Activated CD8-positive, alpha-beta memory T cell treated with anti-CD3 and anti-CD28 coated beads, Interleukin-2, amount 10 ng/mL, durations not matched to agents 7 days and 5 days (primary cell): ENCODE measurements at places on chromosomes 2 and 18.

DNA sequence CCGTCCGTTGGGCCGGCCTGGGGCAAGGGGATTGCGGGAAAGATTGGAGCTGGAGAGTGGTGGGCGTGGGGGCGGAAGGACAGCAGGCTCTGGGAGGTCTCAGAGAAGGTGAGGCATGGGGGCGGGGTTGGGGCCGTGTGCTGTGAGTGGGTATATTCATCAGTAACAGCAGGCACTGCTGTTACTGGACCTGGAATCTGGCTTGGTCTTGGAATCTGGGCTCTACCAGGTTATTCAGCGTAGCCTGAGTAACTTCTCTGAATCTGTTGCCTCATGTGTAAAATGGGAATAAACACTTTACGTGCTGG lies 435 bp downstream of the RNF181 start:
- no peaks in the 10 kb centered on the region for H3K27me3 ChIP-seq
- H3K36me3 ChIP-seq: peaks cover 9% of the 10 kb centered on the region
- H3K4me3 ChIP-seq: peak overlapping the region; percentile 97
- no peak for DNase-seq
- H3K27ac ChIP-seq: peak overlapping the region; percentile 91
- peaks cover 31% of the 10 kb centered on the region for H3K4me1 ChIP-seq

DNA sequence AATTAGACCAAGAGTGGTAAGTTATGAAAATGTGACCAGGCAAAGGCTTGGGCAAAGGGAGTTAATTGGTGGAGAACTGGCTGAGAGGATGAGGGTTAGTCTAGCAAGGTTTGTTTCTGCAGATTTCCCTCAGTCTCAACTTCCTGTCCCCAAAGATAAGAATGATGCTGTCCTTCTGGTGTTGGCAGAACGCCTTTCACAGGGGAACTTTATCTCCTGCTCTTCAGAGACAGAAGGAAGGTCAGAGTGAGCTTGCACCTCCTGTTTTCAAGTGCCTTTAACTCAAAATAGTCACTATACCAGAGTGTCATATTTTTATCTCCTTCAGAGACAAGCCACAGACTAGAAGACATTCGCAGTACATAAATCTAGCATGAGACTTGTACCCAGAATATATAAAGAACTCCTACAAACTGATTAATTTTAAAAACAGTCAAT lies 95.7 kb downstream of the TEX51 start:
- no peak overlapping the region for H3K27ac ChIP-seq
- no peak overlapping the region for H3K4me3 ChIP-seq
- no peak for DNase-seq
- H3K4me1 ChIP-seq: no peaks in the 10 kb centered on the region
- H3K36me3 ChIP-seq: no peaks in the 10 kb centered on the region

- DNase-seq: no peak
- no peaks in the 10 kb centered on the region for H3K27me3 ChIP-seq
- peak overlapping the region; percentile 53 for H3K27ac ChIP-seq
- peaks cover 79% of the 10 kb centered on the region for H3K4me1 ChIP-seq
- H3K4me3 ChIP-seq: no peak overlapping the region
These were observed 66.2 kb downstream of the ANKRD44 start for GRCh38 chr2:197244349-197244748.

- H3K27me3 ChIP-seq: no peaks in the 10 kb centered on the region
- no peak overlapping the region for H3K27ac ChIP-seq
- no peaks in the 10 kb centered on the region for H3K4me1 ChIP-seq
- no peak overlapping the region for H3K4me3 ChIP-seq
These were observed 225.8 kb downstream of the PTGR3 start for GRCh38 chr18:74982946-74983635.
